Activated naive CD4-positive, alpha-beta T cell treated with anti-CD3 and anti-CD28 coated beads, Interleukin-2, amount 50 U/mL, for 72 hours (primary cell): ENCODE measurements at places on chromosomes 11 and 22.

- DNase-seq: peak; percentile 28
These were observed 11.2 kb downstream of the PNPLA5 start for GRCh38 chr22:43880541-43880991.

- no peak for DNase-seq
These were observed 2.6 kb downstream of the PPP1R14B start for GRCh38 chr11:64244107-64244506.

DNA sequence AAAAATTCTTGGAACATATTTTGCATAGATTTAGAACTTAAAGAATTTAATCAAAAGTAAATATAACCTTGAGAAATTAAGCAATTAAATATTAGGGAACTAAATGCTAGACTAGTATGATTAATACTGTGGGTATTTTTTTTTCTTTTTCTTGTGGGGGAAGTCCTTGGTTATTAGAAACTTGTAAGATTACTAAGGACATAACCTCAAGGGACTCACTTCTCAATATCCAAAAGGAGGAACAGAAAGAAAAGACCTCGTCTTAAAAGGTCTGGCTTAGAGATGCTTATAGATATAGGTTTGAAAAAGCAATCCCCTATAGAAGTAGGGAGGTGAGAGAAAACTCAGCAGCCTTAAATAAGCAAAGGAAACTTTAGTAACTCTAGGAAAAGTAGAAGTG is 368.5 kb downstream of the INSC start:
- no peak for DNase-seq

- DNase-seq: no peak
These were observed 13.4 kb downstream of the APLNR start for GRCh38 chr11:57223601-57224000.

GRCh38 chr11:69376155-69377028 is 82.4 kb downstream of the MYEOV start:
- DNase-seq: no peak
